ENCODE measurements at places on chromosomes 6 and 20.
A peak's percentile ranks its signal among the peaks of the same experiment; 100 is the strongest.

DNA sequence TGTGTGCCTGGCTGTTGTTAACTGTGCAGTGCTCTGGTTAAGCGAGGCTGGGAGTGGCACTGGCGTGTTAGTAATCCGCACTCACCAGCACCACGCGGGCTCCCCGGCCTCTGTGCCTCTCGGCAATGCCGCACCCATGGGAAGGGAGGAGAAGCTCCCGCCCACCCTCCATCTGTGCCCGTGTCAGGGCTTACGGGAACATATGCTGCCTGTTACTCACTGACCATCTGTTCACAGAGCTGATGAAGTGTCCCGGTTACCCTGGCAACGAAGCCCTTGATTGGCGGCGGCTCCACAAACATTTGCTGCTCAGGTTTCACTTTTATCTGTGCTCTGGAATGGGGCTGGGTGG is 114.7 kb downstream of the PSMB1 start:
- H3K36me3 ChIP-seq, result no peaks in the 10 kb centered on the region
- no peak overlapping the region for H3K4me3 ChIP-seq
- peak; percentile 86 for DNase-seq
- peak overlapping the region; percentile 31 for H3K27ac ChIP-seq

- no peaks in the 10 kb centered on the region for H3K36me3 ChIP-seq
- H3K4me1 ChIP-seq, result peaks cover 25% of the 10 kb centered on the region
- no peaks in the 10 kb centered on the region for H3K27me3 ChIP-seq
- no peak overlapping the region for H3K4me3 ChIP-seq
Observed at GRCh38 chr6:139473231-139473701, 98.8 kb upstream of the CITED2 start.

DNA sequence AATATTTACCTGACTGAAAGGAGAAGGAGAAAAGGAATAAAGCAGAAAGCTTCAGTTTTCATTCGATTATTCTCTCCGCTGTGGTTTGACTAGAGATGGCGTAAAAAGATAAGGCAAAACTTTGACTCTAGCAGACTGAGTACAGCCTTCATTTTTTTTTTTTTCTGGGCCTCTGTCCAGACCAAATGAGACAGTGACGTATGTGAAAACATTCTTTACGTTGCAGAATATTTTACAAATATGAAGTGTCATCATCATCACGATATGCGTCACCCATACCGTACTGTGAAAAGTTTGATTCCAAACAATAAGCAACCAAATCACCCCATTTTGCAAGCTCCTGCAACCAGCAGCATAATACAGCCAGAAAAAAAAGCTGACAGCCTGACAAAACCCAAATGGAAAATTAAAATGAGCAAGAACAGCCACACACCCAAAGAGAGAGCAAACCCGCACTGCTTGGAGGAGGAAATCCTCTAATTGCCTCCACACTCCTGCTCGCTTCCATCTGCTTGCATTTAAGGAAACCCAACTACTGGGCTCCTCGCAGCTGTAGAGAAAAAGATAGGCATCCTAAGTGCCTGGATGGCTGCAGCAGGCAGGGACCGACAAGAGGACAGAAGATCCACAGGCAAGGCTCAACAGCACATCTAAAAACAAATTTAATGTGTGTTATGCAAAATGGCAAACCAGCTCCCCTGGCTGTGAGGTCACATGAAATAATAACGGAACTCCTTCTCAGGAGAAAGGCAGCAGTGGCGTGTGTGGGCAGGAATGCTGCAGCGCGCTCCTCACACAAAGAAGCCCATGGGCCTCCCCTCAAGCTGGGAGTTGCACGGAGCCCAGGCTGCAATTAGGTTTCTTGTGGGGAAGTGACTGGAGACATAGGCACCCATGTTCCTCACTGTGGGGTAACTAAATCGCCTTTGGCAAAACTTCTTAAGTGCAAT is 113.1 kb downstream of the FYN start:
- no peaks in the 10 kb centered on the region for H3K27me3 ChIP-seq
- peaks cover 70% of the 10 kb centered on the region for H3K4me1 ChIP-seq

GRCh38 chr6:41547799-41548097 is 1.6 kb downstream of the FOXP4 start:
- H3K4me1 ChIP-seq, result no peaks in the 10 kb centered on the region
- peak overlapping the region; percentile 89 for H3K27ac ChIP-seq
- H3K4me3 ChIP-seq, result peak overlapping the region; percentile 83
- H3K27me3 ChIP-seq, result no peaks in the 10 kb centered on the region
- peaks cover 5% of the 10 kb centered on the region for H3K36me3 ChIP-seq

- no peaks in the 10 kb centered on the region for H3K36me3 ChIP-seq
- H3K4me1 ChIP-seq, result no peaks in the 10 kb centered on the region
- no peaks in the 10 kb centered on the region for H3K27me3 ChIP-seq
- no peak overlapping the region for H3K27ac ChIP-seq
Observed at GRCh38 chr20:45578231-45578630, 853 bp downstream of the WFDC8 start.

DNA sequence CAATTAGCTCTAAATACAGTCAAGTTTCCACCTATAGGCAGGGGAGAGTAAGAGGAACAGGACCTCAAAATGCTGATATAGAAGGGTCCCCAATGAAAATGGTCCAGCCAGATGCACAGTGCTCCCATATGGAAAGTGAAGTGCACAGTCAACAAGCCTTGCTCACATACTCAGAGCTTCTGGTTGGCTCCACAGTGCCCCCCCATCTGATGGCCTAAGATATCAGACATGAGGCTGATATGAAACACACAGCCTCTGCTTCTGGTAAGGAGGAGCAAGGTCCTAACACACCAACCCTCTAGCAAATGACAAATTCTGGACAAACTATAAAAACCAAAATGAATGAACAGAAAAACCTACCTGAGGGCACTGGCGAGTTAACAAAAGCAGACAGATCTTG is 111.4 kb upstream of the EMILIN3 start:
- no peak overlapping the region for H3K27ac ChIP-seq
- peaks cover 15% of the 10 kb centered on the region for H3K36me3 ChIP-seq
- no peak for DNase-seq
- H3K27me3 ChIP-seq, result no peaks in the 10 kb centered on the region

- H3K27ac ChIP-seq, result no peak overlapping the region
- no peaks in the 10 kb centered on the region for H3K4me1 ChIP-seq
- H3K4me3 ChIP-seq, result no peak overlapping the region
- H3K36me3 ChIP-seq, result no peaks in the 10 kb centered on the region
- H3K27me3 ChIP-seq, result no peaks in the 10 kb centered on the region
- DNase-seq, result no peak
Observed at GRCh38 chr6:7809346-7809745, 83.4 kb downstream of the BMP6 start.

DNA sequence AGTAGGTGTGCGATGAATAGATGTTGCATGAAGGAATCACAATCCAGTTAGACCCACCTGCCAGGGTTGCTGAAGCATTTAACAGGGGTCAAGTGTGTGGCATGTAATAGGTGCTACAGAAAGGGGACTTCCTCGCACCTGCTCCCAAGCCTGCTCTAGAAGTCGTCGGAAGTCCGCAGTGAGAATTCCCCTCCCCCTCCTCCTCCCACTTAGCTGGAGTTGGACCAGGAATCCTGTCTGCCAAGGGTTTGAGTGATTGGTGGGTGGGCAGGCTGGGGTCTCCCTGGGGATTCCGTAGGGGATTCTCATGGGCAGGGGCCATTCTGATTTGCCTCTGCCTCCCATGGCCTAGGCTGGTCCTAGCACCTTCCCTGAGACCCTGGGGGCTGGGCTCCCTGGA is 10.3 kb downstream of the SCRT2 start:
- H3K36me3 ChIP-seq, result no peaks in the 10 kb centered on the region
- H3K27me3 ChIP-seq, result peaks cover 22% of the 10 kb centered on the region
- no peak overlapping the region for H3K4me3 ChIP-seq
- peaks cover 35% of the 10 kb centered on the region for H3K4me1 ChIP-seq
- no peak overlapping the region for H3K27ac ChIP-seq
- DNase-seq, result no peak

Measured in right atrium auricular region (tissue), 2 donors.